ENCODE measurements at places on chromosomes 1 and 21.

- DNase-seq = no peak
Observed at GRCh38 chr1:224402472-224403036, 32.0 kb downstream of the WDR26 start.

GRCh38 chr1:112995890-112996289 is 39.9 kb upstream of the SLC16A1 start:
- DNase-seq = no peak

DNA sequence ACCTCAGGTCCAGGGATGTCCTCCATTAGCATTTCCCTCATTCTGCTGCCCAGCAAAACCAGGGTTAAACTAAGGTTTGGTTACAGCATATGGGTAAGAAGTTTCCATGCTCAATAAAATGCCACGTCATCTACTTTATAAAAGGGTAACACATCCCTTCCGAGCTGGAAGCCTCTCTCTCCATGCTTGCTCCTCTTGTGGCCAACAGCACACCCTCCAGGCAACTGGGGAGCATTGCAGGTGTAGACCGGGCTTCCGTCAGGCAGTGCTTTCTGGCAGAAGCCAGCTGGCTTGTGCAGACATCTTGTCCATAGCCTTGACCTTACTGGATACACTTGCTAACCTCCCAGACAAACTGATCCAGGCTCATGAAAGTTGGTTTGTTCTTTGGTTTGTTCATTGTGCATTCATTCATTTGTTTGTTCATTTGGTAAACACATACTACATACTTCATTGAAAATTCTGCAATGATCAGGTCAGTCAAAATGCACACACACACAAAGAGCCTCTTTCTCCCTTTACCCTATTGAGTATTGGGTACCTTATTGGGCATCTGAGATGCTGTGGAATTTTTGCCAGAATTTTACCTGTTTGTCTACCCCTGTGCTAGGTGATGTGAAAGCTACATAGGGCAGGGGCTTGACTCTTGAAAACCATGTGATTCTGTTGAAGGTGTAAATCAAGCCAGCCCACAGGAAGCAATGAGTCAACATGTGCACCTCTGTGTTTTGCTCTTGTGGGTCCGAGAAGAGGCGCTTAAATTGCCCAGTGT is 422.8 kb downstream of the CAMTA1 start:
- peak; percentile 59 for DNase-seq

DNA sequence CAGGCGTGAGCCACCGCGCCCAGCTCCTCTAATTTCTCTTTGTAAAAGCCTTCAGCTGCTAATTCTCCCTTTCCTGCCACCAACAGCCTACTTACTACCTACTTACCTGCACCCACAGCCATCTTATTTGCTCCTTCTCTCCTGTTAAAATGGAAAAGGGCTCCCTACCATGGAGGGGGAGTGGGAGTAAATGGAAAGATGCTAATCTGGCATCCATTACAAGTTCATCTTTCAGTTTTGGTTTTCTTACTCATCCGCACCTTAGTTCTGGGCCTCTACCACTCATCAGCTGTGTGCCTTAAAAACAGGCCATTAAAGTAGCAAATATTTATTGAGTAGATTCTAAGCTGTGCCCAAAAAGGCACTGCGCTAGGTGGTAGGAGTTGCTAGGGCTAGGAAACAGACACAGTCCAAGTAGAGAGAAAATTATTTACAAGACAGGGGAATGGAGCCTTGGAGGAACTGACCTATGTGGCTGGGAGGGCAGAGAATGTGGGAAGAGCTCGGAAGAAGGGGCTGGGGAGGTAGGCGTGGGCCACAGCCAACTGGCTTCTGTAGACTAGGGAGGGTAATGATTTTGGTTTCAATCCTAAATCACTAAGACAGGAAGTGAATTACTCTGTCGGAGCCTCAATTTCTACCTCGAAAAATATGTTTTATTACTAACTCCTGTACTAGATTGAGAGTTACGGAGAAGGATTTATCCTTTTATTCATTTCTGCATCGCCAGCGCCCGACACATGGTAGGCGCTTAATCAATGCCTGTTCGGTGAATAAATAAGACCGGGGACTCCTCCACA is 685 bp upstream of the DDI2 start:
- DNase-seq = no peak

DNA sequence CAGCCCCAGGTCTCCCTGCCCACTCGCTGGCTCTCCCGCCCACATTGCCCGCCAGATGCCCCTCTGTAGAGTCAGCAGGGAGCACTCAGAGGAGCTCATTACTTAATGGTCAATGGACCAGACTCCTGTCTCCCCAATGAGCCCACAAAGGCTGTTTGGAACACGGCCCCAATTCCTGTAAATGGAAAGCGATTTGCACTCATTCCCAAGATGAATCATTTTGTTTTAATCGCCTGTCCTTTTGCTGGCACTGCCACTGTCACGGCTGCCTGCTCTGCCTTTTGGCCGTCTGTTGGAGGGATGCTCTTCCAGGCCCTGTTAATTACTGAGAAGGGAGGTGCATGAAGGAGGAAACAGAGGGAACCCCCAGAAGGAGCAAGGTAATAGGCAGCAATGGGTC is 44.8 kb upstream of the ATP2B4 start:
- DNase-seq = no peak

DNA sequence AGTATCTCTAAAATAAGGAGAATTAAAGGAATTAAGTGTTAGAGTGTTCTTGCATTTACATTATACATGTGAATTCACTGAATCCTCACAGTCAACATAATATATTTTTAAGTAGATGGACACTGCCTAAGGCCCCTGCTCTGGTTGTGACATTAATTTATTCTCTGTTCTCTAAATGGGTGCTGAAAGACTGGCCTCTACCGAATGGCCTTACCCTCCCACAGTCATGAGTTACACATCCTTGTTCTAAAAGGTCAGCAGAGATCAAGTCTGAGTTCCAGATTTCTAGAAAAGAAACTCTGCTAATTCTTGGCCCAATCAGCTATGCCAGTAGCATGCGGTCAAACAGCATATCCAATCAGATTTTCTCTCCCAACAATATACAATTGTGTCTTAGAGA is 193.2 kb downstream of the TM2D1 start:
- DNase-seq = no peak

DNA sequence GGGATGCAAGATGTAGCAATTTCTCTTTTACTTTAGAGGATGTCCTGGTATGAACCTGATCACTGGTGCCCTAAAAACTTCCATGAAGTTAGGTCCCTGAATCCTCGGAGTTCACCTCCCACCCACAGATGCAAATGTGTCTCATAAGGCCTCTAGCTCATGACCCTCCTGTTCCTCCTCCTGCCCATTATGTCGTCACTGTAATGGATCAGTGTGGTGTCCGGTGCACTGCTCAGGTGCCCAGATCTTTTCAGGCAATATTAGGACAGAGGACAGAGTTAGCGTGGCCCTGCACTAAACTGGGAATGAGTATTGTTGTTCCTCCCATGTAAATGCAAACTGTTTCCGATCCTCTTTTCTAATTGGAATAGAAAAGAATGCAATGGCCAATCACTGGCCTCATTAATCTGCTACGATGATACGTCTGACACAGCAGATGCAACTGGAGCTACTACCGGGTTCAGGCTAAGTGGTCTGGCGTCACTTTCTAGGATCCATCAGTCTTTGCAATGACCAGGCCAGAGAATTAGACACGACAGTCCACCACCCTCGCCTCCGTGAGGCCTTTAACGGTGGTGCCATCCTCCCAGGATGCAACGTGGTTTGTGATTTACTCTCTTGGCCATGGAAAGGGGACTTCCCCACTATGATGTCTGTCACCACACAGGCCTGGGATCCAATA is 3.4 kb upstream of the COL6A2 start:
- DNase-seq = no peak

- DNase-seq = no peak
Observed at GRCh38 chr1:32894019-32894600, 7.1 kb downstream of the TMEM54 start.

- DNase-seq = no peak
Observed at GRCh38 chr1:235127732-235128455, 743 bp downstream of the TOMM20 start.

DNA sequence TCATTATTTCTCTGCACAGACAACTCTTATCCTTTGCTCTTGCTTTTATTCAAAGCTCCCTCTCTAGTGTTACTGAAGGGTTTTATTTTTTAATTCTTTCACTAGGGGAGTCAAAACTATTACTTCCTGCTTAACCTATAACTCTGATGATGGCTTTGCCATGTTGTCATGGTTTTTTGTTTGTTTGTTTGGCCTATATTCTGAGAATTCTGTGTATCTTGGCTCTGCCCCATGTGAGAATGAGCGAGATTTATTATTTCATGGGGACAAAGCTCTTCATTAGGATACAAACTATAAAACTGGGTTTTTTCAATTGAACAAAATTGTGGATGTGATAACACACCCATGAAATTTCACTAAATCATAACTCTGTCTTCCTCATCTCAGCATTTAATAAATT is 190.5 kb upstream of the C1orf105 start:
- no peak for DNase-seq

DNA sequence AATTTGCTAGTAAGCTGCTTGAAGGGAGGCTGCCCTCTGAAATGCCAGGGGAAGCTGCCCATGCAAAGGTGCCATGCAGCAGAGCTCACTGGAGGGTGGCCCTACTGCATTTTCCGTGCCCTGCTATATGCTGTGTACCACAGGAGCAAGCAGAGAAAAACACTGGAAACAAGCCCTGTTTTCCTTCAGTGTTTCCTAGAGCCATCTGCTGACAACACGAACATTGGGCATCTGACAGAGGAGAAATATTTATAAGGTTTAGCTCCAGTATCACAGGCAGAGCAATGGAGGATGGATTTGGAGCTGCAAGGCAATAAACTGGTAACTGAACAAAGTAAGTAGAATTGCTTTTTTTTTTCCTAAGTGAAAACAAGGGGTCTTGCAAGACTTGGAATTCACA is 198.4 kb downstream of the USP25 start:
- DNase-seq = no peak

GRCh38 chr1:230648114-230648513 is 5.8 kb downstream of the COG2 start:
- no peak for DNase-seq

DNA sequence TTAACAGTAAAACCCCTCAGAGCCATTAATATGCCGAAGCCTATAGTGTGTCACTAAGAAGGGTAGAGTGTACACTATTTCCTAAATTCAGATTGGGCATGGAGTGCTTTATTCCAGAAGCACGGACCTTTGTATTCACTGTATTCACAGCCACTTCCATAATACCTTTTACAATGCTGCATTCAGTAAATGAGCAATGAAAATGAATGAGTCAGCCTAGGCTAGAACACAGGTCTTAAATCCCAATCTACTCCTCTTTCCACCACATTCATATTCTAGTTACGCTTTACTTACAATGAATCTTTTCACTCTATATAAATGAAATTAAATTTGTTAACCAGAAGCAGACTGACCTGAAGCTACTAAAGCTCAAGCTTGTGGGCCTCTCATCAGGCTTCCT is 13.0 kb upstream of the GORAB start:
- DNase-seq = no peak

DNA sequence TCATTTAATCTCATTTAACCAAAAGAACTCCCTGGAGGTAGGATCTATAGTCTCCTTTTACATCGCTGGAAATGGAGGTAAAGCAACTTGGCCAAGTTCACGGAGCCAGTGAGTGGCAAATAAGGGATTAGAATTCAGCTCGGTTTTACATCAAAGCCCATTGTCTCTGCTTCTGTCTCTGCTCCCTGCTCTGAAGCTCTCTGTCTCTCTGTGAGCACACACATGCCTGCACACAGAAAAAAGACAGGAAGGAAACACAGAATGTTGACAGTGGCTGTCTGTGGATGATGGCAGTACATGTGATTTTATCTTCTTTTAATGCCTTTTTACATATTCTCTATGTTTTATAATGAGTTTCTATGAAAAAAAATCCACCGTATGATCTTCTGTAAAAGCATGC is 8.9 kb upstream of the DHRS3 start:
- DNase-seq = no peak

DNA sequence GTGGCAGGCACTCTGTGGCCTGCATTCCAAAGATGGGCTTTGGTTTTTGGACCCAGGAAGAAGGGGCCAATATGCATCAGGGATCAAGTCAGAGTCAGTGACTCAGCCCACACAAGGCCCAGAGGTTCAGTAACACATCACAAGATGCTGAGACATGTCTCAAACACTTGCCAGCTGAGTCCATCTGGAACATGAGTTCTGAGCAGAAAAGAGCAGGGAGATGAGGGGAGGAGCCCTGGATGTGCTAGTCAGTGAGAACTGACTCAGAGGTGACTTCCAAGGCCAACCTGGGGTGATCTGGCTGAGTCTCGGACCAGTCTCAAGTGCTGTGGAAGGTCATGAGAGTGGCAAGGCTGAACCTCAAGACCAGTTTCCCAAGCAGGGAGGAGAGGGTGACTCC is 150.1 kb downstream of the CDC7 start:
- DNase-seq = no peak

- no peak for DNase-seq
Observed at GRCh38 chr1:39087435-39087834, 61.3 kb downstream of the NDUFS5 start.

DNA sequence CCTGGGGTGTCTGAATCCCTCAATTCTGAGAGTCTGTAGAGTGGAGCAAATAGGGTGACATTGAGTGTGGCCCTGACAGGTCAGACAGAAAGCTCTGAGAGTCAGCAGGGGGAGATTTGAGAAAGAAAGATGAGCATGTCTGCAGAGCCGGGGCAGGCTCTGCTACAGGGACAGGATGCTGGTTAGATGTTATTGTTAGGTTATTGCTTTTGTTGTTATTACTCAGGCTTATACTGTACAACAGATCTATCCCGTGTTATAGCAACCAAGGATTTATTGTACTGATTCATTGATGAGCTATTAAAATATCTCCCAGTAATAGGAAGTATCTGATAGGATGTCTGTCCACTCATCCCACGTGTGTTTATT is 59.5 kb downstream of the NFASC start:
- DNase-seq = no peak

GRCh38 chr21:38310646-38311485 is 54.1 kb downstream of the KCNJ15 start:
- DNase-seq = no peak

GRCh38 chr1:97163591-97164275 is 442.1 kb downstream of the PTBP2 start:
- DNase-seq = no peak

- no peak for DNase-seq
Observed at GRCh38 chr1:181763736-181764135, 280.4 kb downstream of the CACNA1E start.

DNA sequence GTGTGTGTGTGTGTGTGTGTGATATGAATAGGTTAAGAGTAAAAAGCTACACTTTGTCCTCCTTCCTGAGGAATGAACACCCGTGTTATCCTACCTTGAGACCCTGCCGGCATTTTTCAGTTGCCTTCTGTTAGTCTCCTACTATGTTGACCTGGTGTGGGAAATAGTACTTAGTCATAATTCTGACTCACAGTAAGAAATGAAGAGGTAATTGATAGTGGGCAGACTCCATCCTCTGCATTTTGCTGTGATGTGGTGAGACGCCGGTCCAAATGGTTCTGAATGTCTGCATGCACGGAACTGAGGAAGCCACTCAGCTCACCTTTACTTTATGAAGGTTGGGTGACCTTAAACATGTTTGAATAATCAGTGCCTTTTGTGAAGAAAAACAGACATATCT is 12.6 kb downstream of the CD101 start:
- no peak for DNase-seq

- DNase-seq = no peak
Observed at GRCh38 chr1:108345776-108346531, 102.1 kb upstream of the NBPF4 start.
